ENCODE measurements at places on chromosomes 5 and 9.

DNA sequence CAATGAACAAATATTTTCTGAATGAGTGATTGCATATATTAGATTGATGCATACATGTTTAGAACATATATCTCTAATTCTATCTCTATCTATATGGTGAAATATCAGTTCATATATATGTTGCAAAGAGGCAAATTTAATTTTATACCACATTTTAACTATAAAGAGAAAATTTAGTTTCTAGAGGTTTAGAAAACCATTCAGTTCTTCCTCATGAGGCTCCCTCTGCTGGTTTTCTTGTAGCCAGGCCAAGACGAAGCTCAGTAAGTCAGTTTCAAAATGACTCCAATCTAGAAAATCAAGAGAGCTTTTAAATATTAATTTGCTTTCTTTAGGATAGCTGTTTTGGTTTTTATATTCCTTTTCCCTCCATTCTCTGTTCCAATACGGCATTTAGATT lies 312.1 kb downstream of the TMEM232 start:
- DNase-seq = peak; percentile 1

- DNase-seq = peak; percentile 78
Measured at GRCh38 chr5:160463740-160464465, 42.2 kb downstream of the PTTG1 start.

- no peak for DNase-seq
Measured at GRCh38 chr9:127825319-127826051, 22.8 kb downstream of the FPGS start.

GRCh38 chr5:14431534-14431933 lies 150.1 kb upstream of the OTULINL start:
- DNase-seq = no peak

DNA sequence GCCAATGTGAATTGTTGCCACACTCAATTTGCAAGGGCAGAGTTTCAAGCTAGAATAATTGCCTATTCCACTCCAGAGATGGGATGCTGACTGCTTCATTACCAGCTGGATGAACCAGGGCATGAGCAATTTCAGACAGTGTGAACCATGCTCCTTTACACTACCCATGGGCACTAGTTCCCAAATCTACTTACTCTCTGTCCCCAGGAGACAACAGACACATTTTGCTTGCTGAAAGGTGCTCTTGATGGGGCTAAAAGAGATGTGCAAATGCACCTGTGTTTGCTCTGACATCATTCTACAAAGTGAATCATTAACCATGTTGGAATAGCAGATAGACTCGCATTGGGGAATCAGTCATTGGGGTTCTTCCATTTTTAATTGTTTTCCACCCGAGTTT lies 522.3 kb upstream of the NUDT12 start:
- no peak for DNase-seq

- no peak for DNase-seq
Measured at GRCh38 chr5:176789873-176790615, 20.3 kb upstream of the UNC5A start.

- DNase-seq = no peak
Measured at GRCh38 chr9:14231196-14231990, 82.5 kb downstream of the NFIB start.

DNA sequence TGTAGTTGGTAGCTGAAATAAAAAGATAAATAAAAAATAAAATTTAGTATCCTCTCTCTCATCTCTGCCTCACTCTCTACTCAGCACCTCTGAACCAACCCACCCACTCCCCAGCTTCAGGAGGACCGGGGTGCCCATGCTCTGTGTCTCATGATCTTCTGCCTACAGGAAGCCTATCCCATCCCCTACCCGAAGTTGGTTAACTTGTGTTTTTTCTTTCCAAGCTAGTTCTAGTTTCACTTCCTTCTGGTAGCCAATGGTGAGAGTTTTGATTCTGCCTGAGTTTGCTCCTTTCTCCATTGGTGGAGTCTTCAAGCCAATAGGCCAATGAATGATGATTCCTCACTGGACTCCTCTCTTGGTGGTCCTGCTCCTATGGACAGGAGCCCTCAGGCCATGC lies 32.1 kb downstream of the SNX24 start:
- no peak for DNase-seq

DNA sequence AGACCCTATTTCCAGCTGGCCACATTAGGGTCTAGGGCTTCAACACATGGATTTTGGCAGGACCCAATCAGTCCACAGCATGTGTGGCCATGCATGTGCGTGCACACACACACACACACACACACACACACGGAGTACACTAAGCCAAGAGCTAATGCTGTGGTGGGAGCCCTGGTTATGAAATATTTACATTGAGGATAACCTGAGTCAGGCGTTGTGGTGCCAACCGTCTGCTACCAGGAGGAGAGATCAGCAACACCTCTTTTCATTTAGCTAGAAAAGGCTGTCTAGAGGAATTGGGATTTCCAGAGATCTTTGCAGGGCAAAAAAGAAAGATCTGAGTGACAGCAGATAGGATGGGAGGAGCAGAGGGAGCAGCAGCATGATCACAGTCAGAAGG lies 141.5 kb downstream of the TRPM3 start:
- no peak for DNase-seq

GRCh38 chr9:134181648-134182034 lies 17.3 kb upstream of the RNU6ATAC start:
- no peak for DNase-seq

DNA sequence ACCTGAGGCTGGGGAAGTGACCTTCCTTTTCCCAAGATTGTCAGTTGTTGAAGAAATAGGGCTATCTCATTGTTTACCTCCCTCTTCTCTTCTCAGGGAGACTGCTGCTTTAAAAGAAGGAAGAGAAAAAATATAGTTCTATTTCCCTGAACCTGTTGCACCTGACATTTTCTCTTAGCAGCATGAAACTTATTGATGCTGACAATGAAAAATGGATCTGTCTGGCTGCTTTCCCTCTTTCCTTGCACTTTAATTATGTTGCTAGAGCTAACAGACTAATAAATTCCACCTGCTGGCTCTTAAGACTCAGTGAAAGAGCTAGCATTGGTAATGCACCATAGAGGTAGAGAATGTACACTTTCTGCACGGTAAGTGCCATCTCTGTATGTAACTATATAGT lies 6.2 kb upstream of the CKMT2 start:
- no peak for DNase-seq

DNA sequence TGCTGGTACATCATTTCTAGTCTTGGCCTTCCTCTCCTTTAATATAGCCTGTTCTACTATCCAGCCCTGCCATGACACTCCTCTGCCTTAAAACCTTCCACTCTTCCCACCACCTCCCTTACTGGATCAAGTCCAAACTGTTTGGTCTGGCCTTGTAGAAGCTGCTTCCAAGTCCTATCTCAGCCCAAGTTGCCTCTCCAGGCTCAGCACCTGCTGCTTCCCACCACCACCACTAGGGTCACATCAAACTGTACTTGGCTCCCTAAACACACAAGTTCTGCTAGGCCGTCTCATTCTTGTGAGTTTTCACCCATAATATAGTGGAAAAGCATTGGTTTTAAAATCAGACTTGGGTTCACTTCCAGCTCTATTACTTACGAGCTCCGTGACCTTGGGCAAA lies 1.4 kb downstream of the NDUFA8 start:
- no peak for DNase-seq

GRCh38 chr5:102666164-102666946 lies 88.8 kb upstream of the PAM start:
- DNase-seq = no peak

- peak; percentile 30 for DNase-seq
Measured at GRCh38 chr9:100011062-100011681, 87.6 kb downstream of the ERP44 start.

DNA sequence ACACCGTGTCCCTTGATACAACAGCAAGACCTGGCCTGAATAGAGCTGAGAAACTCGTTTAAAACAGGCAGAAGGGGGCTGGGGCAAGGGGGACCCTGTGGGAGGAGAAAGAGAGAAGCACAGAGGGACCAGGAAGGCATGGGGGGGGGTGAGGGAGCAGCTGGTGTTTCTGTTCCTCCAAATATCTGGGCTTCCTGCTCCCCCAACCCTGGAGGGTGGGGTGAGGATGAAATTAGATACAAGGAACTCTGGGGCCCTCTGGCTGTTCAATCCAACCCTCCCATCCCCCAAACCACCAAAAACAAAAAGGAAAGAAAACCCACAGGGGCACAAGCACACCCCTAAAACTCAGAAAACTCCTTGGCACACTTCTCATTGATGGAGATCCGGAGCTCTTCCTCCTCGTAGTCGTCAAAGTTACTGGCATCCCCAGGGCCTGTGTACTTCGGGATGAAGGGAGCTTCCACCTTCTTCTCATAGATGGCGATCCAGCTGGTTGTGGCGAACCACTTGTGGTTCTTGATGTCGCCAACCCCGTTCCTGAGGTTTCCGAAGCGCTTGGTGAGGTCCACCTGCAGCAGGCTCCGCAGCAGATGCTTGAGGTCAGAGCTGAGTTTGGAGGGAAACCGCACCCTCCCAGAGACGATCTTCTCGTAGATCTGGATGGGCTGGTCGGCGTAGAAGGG lies 1.1 kb downstream of the PRKACG start:
- no peak for DNase-seq

DNA sequence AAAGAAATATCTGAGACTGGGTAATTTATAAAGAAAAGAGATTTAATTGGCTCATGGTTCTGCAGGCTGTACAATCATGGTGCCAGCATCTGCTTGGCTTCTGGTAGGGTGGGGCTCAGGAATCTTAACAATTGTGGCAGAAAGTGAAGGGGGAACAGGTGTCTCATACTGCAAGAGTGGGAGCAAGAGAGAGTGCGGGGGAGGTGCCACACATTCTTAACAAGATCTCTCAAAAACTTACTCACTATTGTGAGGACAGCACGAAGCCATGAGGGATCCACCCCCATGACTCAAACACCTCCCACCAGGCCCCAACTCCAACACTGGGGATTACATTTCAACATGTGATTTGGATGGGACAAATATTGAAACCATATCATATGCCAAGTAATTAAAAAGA lies 70.1 kb upstream of the PANK3 start:
- DNase-seq = no peak

GRCh38 chr9:135969064-135969683 lies 8.0 kb upstream of the UBAC1 start:
- DNase-seq = no peak

DNA sequence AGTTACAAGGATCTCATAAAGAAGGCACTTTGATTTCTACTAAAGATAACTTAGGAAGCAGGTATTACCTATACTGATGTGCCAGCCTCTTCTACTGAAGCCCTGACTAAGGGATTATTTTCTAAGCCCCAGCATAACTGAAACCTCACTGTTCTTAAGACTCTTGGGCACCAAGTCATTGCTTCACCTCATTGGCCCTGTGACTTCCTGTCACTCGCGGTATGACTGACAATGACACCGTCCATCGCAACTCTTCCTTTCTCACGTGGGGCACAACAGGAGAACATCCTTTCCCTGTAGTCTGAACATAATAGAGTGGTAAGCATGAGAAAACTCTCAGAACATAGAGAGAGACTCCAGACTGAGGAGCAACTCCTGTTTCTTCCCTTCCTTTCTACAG lies 6.4 kb downstream of the OR2V2 start:
- no peak for DNase-seq

DNA sequence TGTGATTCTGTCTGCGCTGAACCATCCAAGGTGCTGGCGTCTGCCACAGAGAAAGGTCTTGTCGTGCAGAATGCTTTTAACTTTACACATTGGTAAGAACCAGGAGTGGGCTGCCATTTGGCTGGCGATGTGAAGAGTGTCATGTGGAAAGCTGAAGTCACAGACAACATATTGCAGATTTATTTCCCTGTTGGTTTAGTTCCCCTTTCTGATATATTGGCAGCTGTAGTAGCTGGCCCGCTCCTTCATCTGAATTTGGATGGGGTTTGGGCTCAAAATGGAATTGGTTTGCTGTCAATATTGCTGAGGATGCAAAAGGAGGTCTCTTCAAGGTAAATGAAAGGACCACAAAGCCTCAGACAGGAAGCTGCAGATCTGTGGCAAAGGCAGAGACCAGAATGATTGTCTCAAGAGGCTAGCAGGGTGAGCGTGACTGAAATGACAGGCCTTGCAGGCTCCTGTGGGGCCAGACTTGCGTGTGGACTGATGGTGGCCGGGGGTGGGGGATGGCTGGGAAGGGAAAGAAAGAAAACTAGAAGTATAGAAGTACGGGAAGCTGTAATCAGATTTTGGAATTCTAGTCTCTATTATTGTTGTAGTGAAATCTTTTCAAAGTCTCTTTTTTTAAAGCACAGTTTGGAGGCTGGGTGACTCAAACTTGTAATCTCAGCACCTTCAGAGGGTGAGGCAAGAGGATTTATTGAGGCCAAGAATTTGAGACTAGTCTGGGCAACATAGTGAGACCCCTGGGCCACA lies 25.1 kb upstream of the CD180 start:
- DNase-seq = no peak

- no peak for DNase-seq
Measured at GRCh38 chr9:5760338-5760737, 72.6 kb downstream of the ERMP1 start.

DNA sequence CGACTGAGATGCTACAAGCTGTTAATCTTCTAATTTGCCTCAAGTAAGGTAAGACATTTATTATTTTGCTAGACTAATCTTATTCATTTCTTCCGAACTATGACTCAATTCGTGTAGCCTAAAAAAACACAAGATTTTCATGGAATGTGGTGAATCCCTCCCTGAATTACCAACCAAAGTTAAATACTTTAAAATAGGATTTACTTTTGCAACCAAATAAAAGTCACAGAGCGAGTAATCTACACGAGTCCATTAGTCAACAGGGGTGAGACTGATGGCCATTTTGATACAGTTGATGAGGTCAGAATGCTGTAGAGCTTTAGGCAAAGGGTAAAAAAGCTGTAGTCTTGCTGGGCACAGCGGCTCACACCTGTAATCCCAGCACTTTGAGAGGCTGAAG lies 13.1 kb upstream of the BNC2 start:
- DNase-seq = no peak

- no peak for DNase-seq
Measured at GRCh38 chr9:87324613-87325194, 173.0 kb upstream of the DAPK1 start.

- peak; percentile 27 for DNase-seq
Measured at GRCh38 chr9:28808042-28808441, 1234.8 kb upstream of the C9orf72 start.

GRCh38 chr9:113947941-113948340 lies 71.8 kb downstream of the ZNF618 start:
- no peak for DNase-seq

DNA sequence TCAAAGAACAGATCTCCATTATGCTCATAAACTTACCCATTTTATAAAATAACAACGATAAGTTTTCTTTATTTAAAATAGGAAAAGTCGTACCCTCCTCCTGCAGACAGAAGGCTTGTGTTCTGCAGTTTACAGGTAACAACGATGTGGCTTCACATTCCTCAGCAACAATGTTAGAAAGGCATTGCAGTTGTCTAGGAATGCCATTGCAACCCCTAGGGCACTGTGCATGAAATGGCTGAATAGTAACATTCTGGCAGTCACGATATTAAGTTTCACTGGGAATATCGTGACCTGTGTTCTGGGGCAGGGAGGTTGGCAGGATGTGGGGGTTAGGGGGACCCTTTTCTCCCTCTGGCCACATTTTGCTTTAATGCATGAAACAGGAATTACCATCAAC lies 331.9 kb downstream of the DEPDC1B start:
- no peak for DNase-seq
